ELF-1 (cell line): ENCODE measurements at places on chromosomes 1 and 21.

DNA sequence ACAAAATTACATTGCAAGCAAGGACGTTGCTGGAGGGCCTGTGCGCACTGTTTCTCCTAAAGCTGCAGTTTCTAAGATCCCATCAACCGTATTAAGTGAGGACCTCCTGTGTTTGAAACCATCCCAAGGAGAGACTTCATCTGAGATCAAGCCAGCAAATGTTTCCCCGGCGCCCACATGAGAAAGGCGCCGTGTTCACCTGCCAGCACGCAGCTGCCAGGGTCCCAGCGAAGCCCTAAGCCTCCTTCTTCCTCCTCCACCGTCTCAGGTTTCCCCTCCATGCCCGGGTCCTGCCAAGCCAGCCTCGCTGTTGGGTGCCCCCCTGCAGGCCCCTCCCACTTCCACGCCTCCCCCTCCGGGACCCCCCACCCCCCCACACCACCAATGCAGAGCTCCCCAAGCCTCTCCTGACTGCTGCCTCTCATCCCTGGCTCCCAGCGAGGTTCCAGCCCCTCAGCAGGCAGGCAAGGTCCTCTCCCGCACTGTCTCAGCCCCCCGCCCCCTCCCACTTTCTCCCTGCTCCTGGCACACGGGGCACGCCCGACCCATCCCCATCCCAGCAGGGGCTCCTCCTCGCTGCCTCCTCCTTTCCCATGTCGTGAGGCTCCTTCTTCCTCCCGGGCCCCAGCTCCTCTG lies 8.6 kb upstream of the TFF1 start:
- no peak for DNase-seq

GRCh38 chr1:111217183-111217910 lies 10.2 kb upstream of the CHI3L2 start:
- no peak for DNase-seq

- DNase-seq: no peak
Observed at GRCh38 chr1:53116933-53117600, 25.4 kb downstream of the SLC1A7 start.

- DNase-seq: no peak
Observed at GRCh38 chr1:28112388-28113241, 24.2 kb upstream of the EYA3 start.

DNA sequence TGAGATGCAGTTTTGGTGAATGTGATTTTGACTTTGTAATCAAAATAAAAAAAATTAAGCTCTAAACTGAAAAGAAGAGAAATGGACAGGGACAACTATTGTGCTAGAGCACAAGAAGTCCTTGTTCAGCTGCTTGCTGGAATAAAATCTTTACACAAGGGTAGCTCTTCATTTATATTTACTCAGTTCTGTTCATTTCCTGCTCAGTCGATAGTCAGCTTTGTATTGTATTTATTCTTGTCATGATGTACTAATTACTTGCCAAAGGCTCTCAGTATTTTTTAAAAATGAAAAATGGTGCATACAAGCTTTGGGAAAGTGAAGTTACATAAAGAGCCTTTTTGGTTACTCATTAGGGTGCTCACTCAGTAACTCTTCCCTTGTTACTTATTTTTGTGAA lies 17.8 kb downstream of the F5 start:
- no peak for DNase-seq

GRCh38 chr1:57605933-57606332 lies 182.1 kb upstream of the DAB1 start:
- DNase-seq: peak; percentile 34

DNA sequence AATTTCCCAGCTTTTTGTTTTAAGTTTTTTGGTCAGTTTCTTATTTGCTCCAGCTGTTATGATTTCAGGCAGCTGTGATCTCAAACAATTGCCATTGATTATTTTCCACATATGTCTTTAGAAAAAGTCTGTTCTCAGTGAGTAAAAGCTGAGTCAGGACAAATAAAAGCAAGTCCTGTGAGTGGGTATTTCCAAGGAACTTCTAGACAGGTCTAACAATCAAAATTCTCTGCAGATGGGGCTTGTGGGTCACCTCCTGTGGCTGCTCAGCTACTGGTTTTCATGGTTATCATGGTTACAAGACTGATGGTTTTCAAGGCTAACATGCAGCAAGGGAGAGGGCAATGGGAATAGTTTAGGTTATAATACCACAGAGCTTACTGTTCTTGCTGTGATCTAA lies 585.7 kb downstream of the LMO4 start:
- no peak for DNase-seq

GRCh38 chr1:89739013-89739843 lies 81.6 kb upstream of the LRRC8D start:
- DNase-seq: no peak

DNA sequence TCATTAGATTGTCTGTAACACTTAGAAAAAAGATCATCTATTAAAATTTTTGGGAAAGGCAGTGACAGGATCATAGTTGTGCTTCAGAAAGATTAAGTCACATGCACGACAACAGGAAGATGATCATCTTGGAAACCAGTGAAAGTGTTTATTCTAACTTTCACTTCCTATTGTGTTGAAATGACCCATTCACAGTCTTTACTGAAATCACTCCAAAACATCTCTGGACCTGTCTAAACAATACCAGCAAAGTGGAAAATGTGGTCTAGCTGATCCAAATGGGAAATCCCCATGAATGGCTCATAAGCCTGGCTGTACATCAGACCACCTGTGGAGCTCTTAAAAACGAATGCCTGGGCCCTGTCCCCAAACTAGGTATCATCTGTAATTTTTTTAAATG lies 111.1 kb upstream of the ETV3 start:
- no peak for DNase-seq

DNA sequence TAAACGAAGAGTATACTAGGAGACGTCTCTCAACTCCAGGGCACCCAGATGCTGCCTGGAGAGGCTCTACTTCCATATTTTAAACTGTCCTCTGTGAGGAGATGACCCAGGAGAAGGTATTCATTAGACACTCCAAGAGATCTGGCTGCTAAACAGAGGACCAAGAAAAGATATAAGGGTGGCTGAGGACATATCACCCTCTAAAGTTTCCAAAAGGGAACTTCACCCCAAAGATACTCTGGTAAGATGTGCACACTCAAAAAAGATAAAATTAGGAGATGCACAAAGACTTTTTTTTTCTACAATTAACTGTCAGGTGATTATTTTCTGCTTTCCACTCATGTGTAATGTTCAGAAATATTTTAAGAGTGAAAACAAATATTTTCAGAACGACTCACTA lies 1.4 kb downstream of the ZNF670 start:
- DNase-seq: no peak

DNA sequence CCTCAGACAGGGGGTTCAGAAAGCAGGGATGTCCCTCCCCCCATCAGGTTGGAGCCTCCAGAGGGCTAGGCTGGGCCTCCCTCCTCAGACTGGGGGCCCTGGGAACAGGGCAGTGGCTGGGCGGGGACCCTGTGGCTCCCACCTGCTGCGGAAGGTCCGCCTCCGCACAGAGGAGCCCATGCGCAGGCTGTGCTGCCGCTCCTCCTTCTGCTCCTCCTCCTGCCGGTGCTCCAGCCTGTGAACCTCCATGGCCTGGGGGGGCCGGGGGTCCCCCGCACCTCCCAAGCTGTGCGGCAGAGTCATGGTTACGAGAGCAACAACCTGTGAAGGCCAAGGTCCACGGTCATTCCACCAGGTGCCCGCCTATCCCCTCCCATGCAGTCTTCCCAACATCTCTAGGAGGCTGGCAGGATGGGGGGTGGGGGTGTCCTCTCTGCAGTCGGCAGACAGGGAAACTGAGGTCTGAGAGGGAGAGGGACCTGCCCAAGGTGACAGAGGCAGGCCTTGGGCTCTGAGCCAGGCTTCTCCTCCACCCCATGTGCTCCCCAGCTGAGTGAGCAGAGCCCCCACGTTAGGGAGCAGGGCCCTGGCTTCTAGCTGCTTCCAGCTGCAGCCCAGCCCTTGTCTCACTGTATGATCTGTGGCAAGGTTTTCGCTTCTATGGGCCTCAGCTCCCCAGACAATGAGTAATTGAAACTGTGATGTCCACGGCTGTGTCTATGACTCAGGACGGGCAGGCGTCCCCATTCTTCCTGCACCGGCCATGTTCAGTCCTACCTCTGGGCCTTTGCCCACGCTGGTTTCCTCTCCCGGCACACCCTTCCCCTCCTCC lies 3.4 kb downstream of the MYOM3 start:
- DNase-seq: no peak

DNA sequence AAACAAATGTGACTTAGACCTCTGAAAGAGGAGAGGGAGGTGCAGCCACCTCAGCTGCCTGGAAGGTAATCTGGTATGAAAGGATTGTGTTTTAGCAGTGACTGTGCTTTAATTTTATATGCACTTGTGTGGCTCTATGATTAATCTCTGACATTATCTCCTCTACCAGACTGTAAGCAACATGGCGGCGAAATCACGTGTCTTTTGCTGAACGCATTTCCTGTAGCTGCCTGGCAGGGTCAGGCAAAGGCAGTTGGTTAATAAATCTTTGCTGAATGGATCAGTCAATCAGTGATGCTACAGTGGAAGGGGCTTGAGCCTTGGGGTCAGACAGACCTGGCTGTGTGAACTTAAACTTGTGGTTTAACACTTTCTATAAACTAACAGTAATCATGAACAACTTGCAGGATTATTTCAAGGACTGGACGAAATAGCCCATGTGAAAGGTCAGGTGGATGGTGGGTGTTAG lies 96.9 kb downstream of the ADSS2 start:
- DNase-seq: no peak

DNA sequence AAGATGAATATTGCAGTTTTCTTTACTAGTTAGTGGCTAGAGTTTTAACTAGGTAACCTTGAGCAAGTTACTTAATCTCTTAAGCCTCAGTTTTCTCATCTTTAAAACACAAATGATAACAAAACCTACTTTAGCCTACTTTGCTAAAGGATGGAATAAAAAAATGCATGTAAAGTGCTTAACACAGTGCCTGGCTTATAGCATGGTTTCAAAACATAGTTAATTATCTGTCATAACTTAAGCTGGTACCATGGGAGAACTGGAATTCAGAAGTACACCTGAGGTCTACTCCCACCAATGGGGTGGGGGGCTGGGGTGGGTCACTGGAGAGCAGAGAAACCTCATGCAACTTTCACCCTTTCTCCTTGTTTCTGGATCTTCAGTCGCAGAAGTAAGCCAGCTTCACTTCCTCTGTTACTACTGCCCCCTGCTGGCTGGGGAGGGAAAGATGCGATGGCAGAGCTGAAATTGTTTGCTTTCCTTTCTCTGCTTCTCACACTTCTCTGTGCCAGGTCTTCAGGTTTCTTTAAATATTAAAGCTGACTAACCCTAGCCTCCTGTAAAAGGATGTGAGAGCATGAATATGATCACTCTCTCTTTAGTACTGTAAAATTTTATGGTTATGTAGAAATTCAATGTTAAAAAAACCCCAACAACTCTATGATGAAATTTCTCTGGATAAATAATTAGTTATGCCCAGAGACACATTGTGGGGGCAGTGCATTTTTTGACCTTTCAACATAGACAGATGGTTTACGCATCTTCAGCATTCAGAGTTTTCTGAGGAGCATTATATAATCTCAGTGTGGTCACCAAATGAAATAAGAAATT lies 324.2 kb downstream of the HLX start:
- peak; percentile 66 for DNase-seq

DNA sequence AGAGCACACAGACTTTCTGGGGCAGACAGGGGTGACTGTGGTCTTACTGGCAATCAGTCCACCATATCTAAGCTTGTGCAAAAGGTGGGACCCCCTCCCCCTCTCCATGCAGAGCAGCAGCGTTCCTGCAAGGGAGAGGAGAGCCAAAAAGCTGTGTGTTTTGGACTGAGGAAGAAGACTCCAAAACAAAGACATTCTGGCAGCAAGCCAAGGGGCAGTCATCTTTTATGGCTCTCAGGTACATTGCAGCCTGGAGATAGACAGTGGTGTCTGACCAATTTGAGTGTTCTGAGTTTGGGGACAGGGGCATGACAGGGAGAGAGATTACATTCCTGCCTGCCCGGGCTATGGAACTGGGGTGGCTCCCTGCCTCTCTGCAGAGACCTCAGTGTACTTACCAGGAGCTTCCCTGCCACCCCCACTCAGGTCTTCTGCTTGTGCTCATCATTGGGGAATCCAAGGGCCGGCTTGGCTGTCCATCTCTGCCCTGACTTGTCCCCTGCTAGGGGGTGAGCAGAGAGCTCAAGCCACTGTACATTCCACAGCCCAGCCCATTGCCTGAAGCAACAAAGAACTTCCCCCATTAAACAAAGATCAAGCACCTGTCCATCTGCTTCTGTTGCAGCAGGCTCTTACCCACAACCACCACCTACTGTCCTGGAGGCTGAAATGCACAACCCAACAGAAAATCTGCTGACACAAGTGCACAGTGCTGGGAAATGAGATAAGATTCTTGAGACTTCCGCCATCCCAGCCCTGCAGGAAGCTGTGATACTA lies 131.1 kb downstream of the EVI5 start:
- DNase-seq: peak; percentile 79

GRCh38 chr1:39757501-39757900 lies 13.6 kb downstream of the OXCT2 start:
- no peak for DNase-seq

DNA sequence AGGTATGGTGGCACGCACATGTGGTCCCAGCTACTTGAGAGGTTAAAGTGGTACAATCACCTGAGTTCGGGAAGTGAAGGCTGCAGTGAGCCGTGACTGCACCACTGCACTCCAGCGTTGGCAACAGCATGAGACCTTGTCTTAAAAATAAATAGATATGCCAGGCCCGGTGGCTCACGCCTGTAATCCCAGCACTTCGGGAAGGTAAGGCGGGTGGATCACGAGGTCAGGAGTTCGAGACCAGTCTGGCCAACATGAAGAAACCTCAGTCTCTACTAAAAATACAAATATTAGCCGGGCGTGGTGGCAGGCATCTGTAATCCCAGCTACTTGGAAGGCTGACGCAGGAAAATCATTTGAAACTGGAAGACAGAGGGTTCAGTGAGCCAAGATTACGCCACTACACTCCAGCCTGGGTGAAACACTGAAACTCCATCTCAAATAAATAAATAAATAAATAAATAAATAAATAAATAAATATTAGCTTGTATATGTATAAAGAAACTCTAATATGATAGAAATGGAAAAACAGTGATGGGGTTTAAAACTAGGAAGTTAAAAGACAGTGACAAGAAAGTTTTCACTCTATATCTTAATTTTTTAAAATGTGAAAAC lies 18.8 kb downstream of the GATAD2B start:
- DNase-seq: no peak

GRCh38 chr1:180781718-180782117 lies 131.0 kb upstream of the KIAA1614 start:
- DNase-seq: no peak
